Fibroblast of skin of left biceps (primary cell): ENCODE measurements at places on chromosomes 2 and 18.

DNA sequence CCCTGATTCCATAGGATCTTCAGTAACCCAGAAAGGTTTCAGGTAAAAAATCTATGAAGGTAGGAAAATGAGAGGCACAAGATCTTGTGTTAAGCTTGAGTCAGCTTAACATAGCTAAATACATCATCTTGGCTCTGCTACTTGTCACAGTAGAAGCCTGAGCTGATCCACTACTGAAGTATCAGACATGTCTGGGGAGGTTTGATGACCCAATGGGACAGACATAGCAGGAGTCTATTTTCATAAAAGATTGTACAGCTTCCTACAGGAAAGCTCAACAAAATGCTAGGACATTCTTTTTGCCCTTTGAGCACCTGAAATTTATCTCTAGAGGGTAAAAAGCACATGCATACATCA, 84.3 kb upstream of the FSHR start:
- DNase-seq = no peak

- DNase-seq = no peak
Observed at GRCh38 chr18:8602040-8602439, 7.2 kb upstream of the RAB12 start.

DNA sequence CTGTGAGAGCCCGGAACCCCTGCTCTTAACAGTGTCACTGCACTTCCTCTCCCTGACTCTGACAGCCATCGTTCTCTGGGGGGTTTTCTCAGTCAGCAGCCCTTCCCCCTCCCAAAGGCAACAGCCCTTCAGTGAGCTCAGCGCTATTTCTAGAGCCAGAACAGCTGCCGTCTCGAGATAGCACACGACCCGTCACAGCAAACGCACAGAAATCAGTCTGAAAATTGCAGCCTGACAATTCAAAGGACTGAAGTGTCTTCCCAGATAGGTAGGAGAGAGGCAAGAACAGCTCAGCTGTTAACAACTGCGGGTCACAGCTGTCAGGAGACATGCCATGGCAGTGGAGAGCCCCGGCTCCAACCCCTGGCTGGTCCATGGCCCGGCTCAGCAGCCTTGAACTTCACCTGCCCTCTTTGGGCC, 45.4 kb downstream of the ST8SIA5 start:
- no peak for DNase-seq

GRCh38 chr2:177530561-177530960, 138.0 kb downstream of the AGPS start:
- no peak for DNase-seq

GRCh38 chr2:32249731-32250236, 14.9 kb downstream of the NLRC4 start:
- DNase-seq = no peak

GRCh38 chr18:51879329-51879728, 460.7 kb upstream of the DCC start:
- DNase-seq = no peak

DNA sequence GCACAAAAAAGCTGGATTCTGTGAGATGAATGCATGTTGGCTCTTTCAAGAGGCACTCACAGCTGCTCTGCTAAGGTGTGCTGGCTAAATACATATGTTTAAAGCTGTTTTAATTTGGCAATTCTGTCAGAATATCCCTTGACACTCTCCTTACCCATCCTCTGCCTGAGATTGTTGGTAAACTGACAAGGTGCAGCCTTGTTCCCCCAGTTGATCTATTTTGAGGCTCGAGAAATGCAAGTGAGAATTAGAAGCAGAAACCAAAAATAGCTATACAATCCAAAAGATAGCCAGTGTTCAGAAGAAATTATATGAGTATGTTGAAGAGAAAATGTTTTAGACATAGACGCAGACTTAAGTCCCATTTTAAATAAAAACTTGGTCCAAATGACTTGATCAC, 971.7 kb upstream of the GYPC start:
- no peak for DNase-seq

DNA sequence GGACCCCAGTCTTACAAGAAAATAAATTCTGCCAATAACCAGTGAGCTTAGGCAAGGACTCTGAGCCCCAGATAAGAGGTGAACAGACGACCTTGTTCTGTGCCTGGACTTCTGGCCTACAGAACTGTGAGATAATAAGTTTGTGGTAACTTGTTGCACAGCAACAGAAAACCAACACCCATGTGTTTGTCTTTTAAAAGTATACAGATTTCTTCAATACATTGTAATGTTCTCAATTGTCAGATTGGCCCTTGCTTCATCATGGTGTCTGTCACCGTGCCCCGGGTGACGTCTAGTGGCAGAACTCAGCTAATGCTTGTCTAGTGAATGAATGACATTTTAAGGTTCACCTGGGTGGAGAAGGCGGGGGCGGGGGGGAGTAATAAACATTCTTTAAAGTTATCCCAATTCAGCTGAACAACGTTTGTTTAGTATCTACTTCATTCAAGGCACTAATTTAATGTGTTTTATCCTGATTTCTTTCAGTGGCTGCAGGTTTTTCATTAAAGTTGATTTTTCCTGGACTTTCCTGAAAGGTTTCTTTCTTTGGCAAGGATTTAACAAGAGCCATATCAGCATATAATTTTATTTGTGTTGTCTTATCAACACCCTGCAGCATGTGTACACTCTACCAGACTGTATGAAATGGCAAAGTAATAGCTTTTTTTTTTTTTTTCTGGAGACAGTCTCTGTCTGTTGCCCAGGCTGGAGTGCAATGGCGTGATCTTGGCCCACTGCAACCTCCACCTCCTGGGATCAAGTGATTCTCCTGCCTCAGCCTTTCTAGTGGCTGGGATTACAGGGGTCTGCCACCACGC, 123.8 kb upstream of the DLX2 start:
- DNase-seq = no peak

DNA sequence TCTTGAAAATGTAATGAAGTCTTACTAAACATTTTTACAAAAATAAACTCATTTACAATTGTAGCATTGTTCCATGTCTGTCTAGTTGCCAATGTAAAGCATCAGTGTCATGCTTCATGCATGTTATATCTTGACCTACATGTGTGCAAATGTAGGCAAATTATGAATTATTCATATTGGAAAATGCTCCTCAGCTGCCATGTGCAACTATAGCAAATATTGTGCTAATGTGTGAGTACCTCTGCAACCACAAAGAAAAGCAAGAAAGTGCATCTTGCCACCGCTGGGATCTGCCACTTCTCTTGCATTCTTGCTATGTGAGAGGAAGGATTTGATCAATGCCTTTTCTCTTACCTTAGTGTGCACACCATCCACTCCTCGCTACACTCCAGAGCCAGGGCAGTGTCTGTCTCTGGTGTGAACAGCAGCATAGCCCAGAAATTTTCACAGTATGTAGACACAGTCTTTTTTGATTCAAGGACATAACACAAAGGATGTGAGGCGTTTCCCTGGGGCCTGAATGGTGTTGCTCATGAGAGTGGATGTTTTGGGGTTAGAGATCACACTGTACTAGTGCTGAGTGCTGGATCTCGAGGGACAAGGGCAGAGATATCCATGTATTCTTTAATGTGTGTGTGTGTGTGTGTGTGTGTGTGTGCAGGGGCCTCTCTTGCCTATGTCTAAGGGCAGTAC, 47.6 kb upstream of the HAAO start:
- no peak for DNase-seq
